ENCODE measurements at places on chromosomes 3 and 15.

- DNase-seq: no peak
Measured at GRCh38 chr15:39139431-39140059, 441.3 kb upstream of the THBS1 start.

DNA sequence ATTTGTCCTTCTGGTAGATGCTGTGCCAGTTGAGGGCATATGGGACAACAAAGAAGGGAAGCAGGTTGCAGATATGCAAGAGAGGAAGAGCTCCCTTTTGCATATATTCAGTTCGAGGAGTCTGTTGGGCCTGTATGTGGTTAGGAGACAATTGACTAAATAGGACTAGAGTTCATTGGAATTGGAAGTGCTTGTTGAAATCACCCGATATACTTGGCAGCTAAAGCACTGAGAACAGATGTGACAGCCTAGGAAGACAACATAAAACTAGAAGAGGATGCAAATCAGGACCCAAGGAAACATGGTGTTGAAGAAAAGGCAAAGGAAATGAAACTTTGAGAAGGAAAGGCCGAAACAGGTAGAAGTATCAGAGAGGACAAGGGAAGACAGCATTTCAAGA is 215.2 kb upstream of the P2RY1 start:
- DNase-seq: no peak

- DNase-seq: no peak
Measured at GRCh38 chr15:63434576-63435186, 53.0 kb upstream of the CA12 start.

- DNase-seq: no peak
Measured at GRCh38 chr15:43918717-43919116, 91.9 kb downstream of the WDR76 start.

DNA sequence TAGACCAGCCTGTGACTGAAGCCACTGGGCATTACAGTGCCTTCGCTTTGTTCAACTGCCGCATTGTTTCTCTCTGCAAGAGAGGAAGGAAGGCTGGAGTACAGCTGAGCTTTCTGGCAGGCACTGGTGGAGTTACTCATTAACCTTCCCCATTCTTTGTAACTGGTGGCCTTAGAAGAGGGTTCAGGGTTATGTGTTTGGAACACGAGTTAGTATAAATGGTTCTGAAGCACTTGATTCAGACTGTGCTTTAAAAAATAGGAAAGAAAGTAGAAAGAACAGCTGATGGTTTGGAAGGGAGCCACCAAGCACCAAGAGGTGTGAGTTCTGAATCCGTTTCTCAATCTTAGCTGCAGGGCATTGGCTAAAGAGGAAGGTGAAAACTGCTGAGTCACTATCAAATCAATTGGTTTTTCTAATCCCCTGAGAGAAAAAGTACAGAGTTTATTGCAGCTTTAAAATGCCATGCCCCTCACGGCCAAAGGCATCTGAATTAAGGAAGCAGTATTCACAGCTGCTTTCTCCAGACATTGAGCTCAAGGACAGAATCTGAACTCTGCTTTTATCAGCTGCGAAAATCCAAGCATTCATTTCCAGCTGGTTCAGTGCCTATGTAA is 3.6 kb downstream of the HGD start:
- no peak for DNase-seq
